Diencephalon (tissue), 1 donor: ENCODE measurements at places on chromosomes 6 and 20. TPM values are rescaled to one million over a fixed set of nuclear protein-coding genes. Genes with fewer than 3 reads are reported as not detected.

Gene FERMT1
- total RNA-seq = 3.0 TPM

Gene RPS6KA2
- 32.3 TPM for total RNA-seq

Gene PRSS35
- 3.7 TPM for total RNA-seq

Gene PCED1A
- 18.0 TPM for total RNA-seq

Gene TNF
- 0.23 TPM for total RNA-seq

Gene GTF3C6
- 52.8 TPM for total RNA-seq

Gene GFRA4
- total RNA-seq = not detected

Gene FAM83C
- not detected for total RNA-seq
